A549 treated with ZK216348 at 1 μM for 4 hours (cell line): ENCODE measurements at places on chromosomes 4 and X. TPM values are rescaled to one million over a fixed set of nuclear protein-coding genes. Genes with fewer than 3 reads are reported as not detected.

SLC9B1 gene
- total RNA-seq = 0.41 TPM in 1 of 5 replicates, not detected in the others

RRH gene
- 0.13 to 0.18 TPM (median 0.15 TPM) in 3 of 5 replicates, not detected in the others for total RNA-seq

ELF4 gene
- total RNA-seq = 25.9 to 33.4 TPM (median 28.5 TPM) in 5 replicates

GABRG1 gene
- total RNA-seq = not detected in 5 replicates

AGTR2 gene
- total RNA-seq = not detected in 5 replicates

IL9R gene
- total RNA-seq = 0.07 to 0.36 TPM (median 0.20 TPM) in 3 of 5 replicates, not detected in the others

HSFX2 gene
- total RNA-seq = 0.20 to 0.30 TPM in 2 of 5 replicates, not detected in the others

RAB41 gene
- total RNA-seq = not detected in 5 replicates

CITED1 gene
- 0.81 to 3.1 TPM (median 1.7 TPM) in 5 replicates for total RNA-seq

PCSK1N gene
- 14.2 to 57.6 TPM (median 52.0 TPM) in 5 replicates for total RNA-seq

BEX1 gene
- not detected in 5 replicates for total RNA-seq

MAGEB10 gene
- not detected in 5 replicates for total RNA-seq

SPIN4 gene
- 2.3 to 6.0 TPM (median 5.0 TPM) in 5 replicates for total RNA-seq

HSFX3 gene
- not detected in 5 replicates for total RNA-seq

FREM3 gene
- not detected in 5 replicates for total RNA-seq

STOX2 gene
- total RNA-seq = 1.5 to 3.9 TPM (median 2.8 TPM) in 5 replicates

ADH1B gene
- not detected in 5 replicates for total RNA-seq

ZNF185 gene
- total RNA-seq = 6.7 to 8.8 TPM (median 7.8 TPM) in 5 replicates

FHDC1 gene
- 0.46 to 0.79 TPM (median 0.65 TPM) in 5 replicates for total RNA-seq

LEF1 gene
- not detected in 5 replicates for total RNA-seq

MAP3K15 gene
- 1.7 to 2.6 TPM (median 2.1 TPM) in 5 replicates for total RNA-seq

MAGEA12 gene
- 0.11 to 0.13 TPM (median 0.12 TPM) in 3 of 5 replicates, not detected in the others for total RNA-seq

ADH7 gene
- not detected in 5 replicates for total RNA-seq

CORIN gene
- not detected in 5 replicates for total RNA-seq

PDLIM3 gene
- total RNA-seq = 0.33 to 0.34 TPM in 2 of 5 replicates, not detected in the others

ART3 gene
- total RNA-seq = not detected in 5 replicates
